ENCODE measurements at places on chromosomes 3 and 15.

GRCh38 chr3:154932633-154933032, 147.5 kb upstream of the MME start:
- DNase-seq: no peak

- DNase-seq: no peak
Observed at GRCh38 chr3:100966807-100967206, 26.4 kb downstream of the ABI3BP start.

DNA sequence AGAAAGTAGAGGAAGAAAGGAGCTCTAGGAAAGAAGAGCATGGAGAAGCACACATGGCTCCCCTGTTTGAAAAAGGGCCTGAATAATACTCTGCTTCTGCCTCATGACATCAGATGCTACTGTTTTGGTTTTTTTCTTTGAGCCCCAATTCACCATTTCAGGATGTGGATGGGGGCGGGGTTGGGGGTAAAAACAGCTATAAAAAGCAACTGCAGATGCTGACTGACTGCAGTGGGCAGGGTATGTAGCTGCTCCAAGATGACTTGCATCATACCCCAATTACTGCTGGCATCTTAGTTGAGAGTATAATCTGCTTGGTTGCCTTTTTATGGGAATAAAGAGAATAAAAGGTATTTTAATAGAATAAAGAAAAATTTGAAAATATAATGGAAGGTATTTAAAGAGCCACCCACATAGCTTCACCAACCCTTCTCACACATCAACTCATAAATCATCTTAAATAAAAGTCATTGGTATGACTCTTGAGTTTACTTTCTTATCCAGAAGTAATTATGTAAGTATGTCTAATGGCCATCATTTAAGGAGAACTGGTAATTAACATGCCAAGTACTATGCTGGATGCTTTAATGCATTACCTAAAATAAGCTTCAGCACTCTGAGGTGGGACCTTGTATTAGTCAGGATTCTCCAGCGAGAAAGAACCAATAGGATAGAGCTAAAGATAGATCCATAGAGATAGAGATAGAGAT, 36.4 kb upstream of the TMEM45A start:
- no peak for DNase-seq

DNA sequence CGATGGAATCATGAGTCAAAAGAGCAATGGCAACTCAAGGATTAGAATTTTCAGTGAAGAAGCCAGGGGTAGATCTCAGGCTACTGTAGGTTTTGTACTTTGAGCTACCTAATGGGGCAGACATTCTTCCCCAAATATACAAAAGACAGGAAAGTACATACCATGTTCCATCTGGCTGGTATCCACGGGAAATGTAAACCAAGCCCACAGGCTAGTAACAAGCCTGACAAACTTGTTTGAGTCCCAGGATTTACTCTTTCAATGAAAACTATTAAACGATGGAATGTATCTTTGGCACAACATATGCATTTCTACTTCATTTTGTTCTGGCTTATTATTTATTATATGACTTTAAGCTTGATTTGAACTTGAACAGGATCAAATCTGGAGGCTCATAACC, 44.2 kb upstream of the GOLIM4 start:
- no peak for DNase-seq

- peak; percentile 70 for DNase-seq
Observed at GRCh38 chr3:9730657-9731205, 804 bp upstream of the BRPF1 start.

- peak; percentile 88 for DNase-seq
Observed at GRCh38 chr3:105997800-105998526, 129.2 kb upstream of the CBLB start.

- no peak for DNase-seq
Observed at GRCh38 chr3:131796111-131796510, 238.7 kb downstream of the CPNE4 start.

GRCh38 chr3:139309061-139309591, 34.7 kb upstream of the MRPS22 start:
- no peak for DNase-seq

DNA sequence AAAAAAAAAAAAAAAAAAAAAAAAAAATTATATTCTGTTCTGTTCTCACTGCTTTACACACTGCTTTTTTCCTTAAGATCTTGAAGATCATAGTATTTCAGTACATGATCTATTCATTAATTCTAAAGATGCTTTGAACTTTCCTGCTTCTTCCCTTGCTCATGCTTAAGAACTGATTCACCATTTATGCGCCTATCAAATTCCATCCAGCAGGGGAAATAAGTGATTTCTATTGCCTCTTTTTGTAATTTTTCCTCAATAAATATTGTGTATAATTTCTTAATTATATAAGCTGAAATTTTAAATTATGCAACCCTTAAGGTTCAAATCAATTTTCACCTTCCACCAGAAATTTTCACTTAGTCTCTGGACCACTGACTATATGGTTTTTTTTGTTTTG, 10.6 kb downstream of the DENND6A start:
- DNase-seq: no peak

GRCh38 chr3:12476238-12476897, 7.9 kb upstream of the TSEN2 start:
- DNase-seq: no peak

GRCh38 chr15:45185069-45185779, 2.5 kb downstream of the SHF start:
- no peak for DNase-seq

DNA sequence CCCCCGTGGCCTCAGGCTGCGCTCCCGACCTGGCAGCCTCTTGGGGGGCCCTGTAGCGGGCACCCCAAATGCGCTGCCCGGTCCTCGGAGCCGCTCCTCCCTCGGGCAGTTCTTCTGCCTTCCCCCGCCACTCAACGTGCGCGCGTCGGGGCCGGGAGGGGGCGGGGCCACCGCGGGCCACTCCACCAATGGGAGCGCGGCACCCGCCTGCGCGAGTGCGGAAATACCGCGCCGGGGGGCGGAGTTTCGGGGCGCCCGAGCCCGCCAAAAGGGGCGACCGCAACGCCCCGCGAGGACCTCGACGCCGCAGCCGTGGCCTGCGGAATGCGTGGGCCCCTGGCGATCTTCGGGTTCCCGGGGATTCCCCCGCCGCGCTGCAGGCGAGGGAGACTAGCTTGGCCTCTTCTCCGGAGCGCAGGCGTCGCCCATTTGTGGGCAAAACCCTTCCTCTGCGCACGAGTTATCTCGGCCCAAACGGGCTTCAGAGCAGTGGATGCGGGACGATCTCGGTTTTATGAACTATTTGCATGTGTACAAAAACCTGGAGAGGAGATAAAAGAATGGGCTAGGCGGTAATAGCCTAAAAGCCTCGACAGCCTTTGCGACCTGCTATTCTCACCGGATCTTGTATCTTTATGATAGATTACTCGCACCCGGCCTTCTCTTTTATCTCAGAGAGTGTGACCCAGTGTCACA, at the start of gene TASOR:
Gene TASOR (minus strand): TSS at position 144 of the 696 bp plus-strand sequence. CDS start 259 bp downstream, outside the sequence.
- DNase-seq: peak; percentile 88

GRCh38 chr15:39235084-39235795, 345.6 kb upstream of the THBS1 start:
- DNase-seq: peak; percentile 18

DNA sequence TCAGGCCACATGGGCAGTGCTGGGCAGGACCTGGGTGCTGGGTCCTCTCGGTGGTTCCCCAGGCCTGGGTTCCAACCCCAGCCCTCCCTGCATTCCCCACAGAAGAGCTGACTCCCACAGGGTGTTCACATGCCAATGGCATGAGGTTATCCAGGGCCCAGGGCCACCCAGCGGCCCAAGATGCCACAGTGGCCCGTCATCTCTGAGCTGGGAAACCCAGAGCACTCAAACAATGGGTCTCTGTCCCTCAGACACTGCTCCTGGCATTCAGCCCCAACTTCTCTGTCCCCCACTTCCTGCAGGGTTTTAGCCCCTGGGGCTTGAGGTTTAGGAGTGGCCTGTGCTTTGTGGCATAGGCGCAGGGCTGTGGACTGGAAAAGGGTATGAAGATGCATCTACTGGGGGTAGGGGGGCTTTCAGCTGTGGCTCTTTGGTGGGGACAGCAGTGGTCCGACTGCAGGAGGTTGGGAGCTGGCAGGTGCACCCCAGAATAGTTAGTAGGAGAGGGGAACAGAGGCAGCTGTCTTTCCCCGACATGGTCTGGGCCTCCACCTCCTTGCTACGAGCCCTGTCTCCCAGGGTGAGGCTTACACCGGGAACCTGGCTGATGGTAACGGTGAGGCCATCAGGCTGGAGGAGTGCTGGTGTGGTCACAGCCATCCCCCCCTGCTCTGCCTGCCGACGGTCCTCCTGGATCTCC, 1.7 kb downstream of the CCDC9B start:
- DNase-seq: no peak

DNA sequence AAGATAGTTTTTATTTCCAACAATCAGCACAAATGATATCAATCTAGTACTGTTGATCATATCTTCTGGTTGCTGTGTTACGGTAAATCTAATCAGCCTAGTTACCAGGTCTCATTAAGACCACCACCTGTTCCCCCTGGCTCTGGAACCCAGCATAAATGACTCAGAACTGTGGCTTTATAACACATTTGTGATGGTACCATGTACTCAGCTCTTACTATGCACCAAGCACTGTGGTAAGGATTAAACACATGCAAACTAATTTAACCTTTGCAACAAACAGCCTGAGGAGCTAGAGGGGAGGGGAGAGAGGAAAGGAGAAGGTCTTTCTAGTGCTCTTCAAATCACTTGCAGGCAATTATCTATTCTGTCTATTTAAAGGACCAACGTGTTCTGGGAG, 173.9 kb upstream of the LMCD1 start:
- no peak for DNase-seq

DNA sequence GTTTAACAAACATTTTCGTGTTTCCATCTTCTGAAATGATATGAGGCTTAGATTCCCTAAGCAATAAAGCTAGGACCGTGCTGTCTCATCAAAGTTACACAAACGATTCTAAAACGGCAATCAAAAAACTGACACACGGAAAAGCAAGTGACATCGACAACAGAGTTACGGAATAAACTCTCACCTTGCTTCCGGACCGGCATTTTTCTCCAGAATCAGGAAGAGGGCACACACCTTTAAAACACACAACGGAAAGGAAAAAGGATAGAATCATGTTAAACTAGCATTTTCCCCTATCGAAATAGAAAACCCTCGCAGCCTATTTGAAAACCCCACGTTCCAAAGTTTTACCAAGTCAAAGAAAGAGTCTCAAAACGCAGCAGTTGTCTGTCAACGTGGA, 1.4 kb downstream of the DLG1 start:
- DNase-seq: no peak

- DNase-seq: no peak
Observed at GRCh38 chr3:160738048-160738447, 18.0 kb upstream of the PPM1L start.

GRCh38 chr3:85710490-85710889, 751.7 kb downstream of the CADM2 start:
- DNase-seq: no peak
